Activated T-helper 1 cell treated with anti-CD3 and anti-CD28 coated beads, Interleukin-12 subunit alpha, Interleukin-12 subunit beta, Interleukin-2, Interleukin-4 antibody, amounts not matched to agents 30 ng/mL and 10 ng/mL and 1 ng/mL, durations not matched to agents 14 hours and 24 hours and 36 hours (primary cell): ENCODE measurements at places on chromosomes 12 and 14. TPM values are rescaled to one million over a fixed set of nuclear protein-coding genes. Genes with fewer than 3 reads are reported as not detected.

The ACSS3 gene
- not detected in 2 replicates for total RNA-seq

DNA sequence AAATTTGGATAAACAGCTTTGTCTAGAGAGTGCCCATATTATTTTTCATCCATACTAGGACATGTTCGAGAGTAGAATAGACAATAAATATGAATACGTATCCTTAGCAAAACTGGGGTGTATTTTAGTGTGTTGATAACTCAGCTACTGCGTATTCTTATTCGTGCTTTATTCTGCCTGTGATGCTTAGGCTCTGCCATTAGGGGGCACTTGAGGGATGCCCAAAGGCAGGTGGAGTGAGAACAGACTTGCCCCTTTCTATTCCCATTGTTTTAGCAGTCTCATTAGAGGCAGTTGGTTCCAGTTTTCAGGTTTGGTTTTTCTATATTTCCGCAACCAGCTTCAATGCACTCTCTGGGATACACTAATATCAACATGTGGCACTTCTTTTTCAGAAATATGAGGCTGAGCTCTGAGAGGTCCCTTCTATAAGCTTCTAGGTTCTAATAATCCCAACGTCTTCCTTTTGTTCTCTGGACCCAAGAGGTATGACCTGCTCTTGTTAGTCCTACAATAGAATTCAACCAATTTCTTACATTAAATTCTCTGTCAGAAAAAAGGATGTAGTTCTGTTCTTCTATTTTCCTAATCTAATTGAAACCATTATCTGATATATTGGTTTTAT, 985.7 kb upstream of the FBXO33 start:
- no peaks in the 10 kb centered on the region for H3K27me3 ChIP-seq
- H3K27ac ChIP-seq = no peak overlapping the region
- H3K4me3 ChIP-seq = no peak overlapping the region
- no peaks in the 10 kb centered on the region for H3K36me3 ChIP-seq
- H3K4me1 ChIP-seq = no peaks in the 10 kb centered on the region
- DNase-seq = no peak

The SLC35E3 gene
- total RNA-seq = 5.9 and 6.3 TPM in 2 replicates

DNA sequence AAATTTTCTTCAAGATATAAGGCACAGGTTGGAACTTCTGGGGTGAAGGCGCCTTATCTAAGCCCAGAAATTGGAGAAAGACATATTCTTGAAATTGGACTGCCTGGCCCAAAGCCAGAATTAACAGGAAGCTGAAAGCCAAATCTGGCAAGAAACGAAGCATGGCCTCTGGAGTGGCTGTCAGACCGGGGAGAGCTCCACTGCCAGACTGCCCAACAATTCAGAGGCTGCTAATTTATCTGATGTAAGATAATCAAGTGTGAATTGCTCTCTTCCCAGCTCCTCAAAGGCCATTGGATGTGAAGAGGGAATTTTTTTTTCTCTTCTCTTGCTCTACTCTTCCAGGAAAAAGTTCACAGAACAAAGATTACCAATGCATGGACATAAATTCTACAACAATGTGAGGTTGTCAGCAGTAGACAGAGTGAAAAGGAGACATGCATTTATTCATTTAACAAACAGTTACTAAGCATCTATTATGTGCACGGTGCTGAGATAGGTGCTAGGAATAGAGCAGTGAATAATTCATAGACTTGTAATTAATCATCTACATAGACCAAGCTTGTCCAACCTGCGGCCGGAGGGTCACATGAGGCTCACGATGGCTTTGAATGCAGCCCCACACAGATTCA, at the start of gene GDF3:
TSS of gene GDF3 (minus strand) at position 210 of the 632 bp plus-strand sequence. CDS start at position 163, 47 bp downstream.
- H3K36me3 ChIP-seq = no peaks in the 10 kb centered on the region
- no peak within 1 kb of the TSS for H3K4me3 ChIP-seq
- no peak within 1 kb of the TSS for H3K27ac ChIP-seq
- H3K27me3 ChIP-seq = peaks cover 12% of the 10 kb centered on the region

DNA sequence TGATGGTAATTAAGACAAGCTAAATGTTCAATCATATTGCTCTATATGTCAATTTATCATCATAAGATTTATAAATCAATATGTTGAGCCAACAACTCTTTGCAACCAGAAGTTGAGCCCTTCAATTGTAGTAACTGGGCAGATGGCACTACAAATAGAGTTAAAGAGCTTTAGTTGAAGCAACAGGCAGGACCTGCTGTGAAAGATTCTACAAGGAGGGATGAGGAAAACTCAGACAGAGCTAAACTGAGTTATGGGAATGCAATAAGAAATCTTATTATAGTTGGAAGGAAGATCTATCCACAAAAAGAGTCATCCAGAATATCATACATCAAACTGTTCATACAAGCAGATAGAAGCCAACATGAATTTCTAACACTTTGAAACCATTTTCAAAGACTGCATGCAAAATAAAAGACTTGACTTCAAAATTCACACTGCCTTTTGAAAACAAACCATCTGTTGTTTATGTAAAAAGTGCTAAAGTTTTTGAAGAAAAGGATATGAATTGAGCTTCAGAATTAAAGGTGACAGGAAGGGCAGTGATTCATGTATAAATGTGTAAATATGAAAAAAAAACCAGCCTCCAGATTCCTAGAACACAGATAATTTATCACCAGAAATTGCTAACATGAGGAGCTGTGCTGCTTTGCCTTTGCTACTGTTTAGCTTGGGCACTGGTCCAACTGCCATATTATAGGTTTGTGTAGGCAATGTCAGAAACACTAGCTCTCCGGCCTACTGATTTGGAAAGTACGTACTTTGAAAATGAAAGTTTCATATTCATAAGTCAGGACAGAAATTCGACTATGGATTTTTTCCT, 133.2 kb downstream of the SLC35F4 start:
- H3K27ac ChIP-seq = no peak overlapping the region
- no peak overlapping the region for H3K4me3 ChIP-seq
- no peaks in the 10 kb centered on the region for H3K36me3 ChIP-seq
- no peaks in the 10 kb centered on the region for H3K4me1 ChIP-seq
- DNase-seq = no peak
- no peaks in the 10 kb centered on the region for H3K27me3 ChIP-seq

- peaks cover 3% of the 10 kb centered on the region for H3K27me3 ChIP-seq
- DNase-seq = no peak
- H3K27ac ChIP-seq = no peak overlapping the region
- H3K4me3 ChIP-seq = no peak overlapping the region
- H3K4me1 ChIP-seq = no peaks in the 10 kb centered on the region
- H3K36me3 ChIP-seq = no peaks in the 10 kb centered on the region
These were observed 18.7 kb downstream of the IQSEC3 start for GRCh38 chr12:85191-85666.
